CD4-positive, alpha-beta T cell treated with Interferon gamma for 1 hour (primary cell): ENCODE measurements at places on chromosomes 3 and 15.

DNA sequence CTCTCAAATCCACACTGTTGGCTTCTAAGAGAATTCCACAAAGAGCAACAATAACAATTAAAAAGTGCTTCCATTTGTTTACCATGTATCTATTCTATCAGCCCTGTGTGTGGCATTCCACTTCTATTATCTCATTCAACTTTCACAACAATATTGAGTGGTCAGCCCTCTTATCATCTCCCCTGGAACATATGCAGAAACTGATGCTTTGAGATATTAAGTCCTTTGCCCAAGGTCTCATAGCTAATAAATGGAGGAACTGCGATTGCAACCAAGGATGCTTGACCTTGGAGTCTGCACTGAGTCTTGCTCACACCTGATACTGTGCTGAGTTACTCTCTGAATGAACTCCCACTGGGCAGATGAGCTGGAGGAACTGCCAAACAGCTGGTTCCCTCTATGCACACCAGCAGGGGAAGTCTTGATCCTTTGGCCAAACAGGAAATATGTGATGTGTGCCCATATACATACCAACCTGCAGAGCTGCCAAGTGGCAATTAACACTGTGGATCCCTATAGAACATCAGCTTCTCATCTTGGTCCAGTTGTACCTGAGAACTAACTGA, 144.7 kb upstream of the WNT5A start:
- DNase-seq: no peak

DNA sequence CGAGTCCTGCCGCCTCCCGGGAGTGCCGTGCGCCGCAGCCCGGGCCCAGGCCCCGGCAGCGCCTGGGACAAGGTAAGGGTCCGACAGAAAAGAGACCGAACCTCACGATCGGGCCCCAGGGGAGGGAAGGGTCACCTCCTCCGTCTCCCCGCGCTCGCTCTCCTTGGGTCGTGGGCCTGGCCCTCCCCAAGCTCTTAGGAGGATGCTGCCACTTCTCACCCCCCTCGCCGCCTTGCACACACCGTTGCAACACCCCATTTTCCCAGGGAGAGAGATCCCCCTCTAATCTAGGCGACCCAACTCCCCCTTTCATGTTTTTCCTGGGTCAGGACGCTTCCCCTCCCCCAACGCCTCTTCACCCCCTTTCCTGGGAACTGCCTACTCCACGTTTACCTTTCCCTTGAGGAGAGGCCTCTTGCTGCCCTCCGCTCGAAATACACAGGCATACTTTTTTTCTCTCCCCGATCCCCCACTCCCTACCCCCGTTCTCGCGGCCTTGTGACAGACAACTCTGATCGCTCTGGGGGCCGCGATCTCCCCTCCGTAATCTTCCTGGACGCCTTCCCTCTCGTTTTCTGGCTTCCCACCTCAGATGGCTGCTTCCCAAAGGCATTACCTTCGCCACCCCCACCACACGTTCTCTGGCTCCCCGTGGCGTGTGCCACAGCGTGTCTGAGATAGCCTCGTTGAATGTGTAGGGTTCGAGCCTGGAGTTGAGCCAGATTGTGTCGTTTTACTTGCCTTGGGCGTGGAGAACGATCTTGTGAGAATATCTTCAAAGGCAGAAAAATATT, 688 bp downstream of the SETD5 start:
- DNase-seq: peak; percentile 15

GRCh38 chr15:52018244-52018643, 775 bp upstream of the MAPK6 start:
- DNase-seq: no peak

- DNase-seq: no peak
Observed at GRCh38 chr15:47404877-47405276, 312.4 kb upstream of the SEMA6D start.

DNA sequence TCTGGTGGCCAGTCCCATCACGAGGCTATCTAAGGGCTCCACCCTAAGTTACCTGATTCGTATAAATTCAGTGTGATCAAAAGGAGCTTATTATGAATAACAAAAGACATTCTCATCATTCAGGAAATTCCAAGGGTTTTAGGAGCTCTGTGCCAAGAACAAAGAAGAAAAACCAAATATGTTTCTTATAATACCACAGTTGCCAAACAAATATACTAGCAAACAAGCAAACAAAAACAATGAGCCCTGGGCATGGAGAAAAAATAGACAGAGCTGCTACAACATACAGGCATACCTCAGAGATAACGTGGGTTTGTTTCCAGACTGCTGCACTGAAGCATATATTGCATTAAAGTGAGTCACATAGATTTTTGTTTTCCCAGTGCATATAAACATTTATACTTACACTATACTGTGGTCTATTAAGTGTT, 20.2 kb upstream of the CFAP161 start:
- DNase-seq: no peak

GRCh38 chr3:46693038-46693891, at the start of gene ALS2CL:
ALS2CL (minus strand) TSS chr3:46693679; CDS start chr3:46689440, 4,239 bp downstream.
- peak; percentile 76 for DNase-seq

DNA sequence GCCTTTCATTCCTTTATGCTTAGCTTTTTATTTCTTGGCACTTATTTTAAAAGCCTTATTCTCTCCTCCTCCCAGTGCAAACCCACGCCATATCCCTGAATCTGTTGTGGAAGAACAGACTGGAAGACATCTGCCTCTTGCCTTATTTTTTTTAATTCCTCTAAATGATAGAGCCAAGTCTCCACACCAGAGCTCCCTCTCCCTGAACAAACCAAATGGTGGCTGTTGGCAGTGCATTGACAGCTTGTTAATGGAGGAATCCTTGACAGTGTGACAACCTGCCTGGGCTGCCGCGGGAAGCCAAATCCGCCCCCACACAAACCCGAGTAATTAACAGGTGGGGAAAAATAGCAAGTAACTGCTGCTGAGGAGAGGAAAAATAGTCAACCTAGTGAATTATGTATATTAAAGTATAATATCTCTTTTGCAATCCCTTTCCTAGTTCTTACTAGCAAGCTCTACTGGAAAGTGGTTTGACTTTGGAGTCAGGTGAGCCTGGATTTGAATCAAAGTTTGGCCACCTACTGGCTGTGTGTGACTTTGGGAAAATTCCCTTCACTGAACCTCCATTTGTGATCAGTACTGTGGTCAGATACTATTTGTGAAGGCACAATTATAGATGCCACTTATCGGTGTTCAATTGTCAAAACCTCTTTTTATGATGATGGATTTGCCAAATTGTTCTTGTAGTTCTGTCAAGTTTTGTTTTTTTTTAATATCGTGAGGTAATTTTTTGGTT, 589.6 kb downstream of the PDCD6IP start:
- DNase-seq: no peak

- no peak for DNase-seq
Observed at GRCh38 chr3:160008961-160009360, 20.3 kb downstream of the IL12A start.

DNA sequence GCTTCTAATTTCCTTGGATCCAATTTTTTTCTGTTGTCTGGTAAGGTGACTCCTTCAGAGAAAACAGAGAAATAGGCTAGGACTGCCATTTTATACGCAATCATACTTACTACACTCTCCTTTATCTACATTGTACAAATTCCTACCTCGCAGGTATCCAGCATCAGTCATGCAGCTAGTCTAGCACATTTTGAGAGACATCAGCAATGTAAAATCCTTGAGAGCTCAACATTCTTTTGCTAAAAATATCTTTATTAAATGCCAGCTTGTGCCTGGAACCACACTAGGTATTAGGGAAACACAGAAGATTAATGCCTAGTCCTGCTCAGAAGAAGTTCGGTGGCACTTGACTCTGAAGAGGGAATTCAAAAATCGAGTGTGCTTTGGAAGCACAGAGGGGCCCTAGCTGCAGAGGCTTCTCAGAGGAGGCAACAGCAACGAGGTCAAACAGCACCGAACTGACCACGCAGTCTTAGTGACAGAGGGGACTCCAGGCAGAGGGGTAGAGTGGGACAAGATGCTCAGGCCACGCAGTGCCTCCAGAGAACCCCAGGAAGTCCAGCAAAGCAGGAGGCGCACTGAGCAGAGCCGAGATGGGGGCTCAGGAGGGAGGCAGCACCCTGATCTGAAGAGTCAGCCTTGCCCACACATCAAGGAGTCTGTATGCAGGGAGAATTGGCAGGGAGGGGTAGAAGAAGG, 3.5 kb downstream of the FAM174B start:
- no peak for DNase-seq

- DNase-seq: no peak
Observed at GRCh38 chr3:28053759-28054158, 187.7 kb upstream of the CMC1 start.

- DNase-seq: peak; percentile 26
Observed at GRCh38 chr15:69666921-69667811, 214.5 kb downstream of the RPLP1 start.

DNA sequence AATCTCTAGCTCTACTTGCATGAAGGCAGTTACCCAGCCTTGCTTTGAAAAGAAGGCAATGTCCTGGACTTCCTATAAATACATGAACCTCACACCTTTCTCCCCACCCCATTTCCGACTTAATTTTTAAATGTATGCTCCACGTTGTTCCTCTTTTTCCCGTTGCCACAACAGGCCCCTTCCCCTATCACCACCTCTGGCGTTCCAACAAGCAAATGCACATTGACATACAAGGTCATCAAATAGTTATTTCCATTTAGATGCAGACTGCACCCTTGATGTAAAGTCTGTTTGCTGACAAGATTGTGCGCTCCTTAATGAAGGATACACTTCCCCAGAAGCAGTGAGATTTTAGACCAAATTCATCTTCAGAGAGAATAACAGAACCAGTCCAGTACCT, 260.7 kb upstream of the UMPS start:
- no peak for DNase-seq

GRCh38 chr3:74267588-74268184, 346.8 kb downstream of the CNTN3 start:
- DNase-seq: no peak
